ENCODE measurements at places on chromosomes 1 and 21. TPM values are rescaled to one million over a fixed set of nuclear protein-coding genes. Genes with fewer than 3 reads are reported as not detected.

DNA sequence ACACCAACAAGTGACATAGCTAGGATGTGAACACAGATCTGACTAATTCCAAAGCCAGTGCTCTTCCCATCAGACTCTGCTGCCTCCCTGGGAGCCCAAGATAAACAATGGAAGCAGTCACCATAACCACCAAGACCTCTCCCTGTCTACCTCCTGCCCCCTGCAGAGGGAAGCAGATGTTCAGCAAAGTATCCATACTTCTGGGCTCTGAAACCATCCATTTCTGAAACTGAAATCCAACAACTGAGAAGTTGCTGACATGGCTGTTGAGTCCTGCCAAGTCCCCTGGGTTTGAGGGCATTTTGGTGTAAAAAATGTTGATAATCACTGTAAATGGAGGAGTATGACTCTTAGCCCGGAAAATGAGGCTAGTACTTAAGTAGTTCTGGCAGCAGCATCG is 102.1 kb downstream of the TYW3 start:
- no peak for DNase-seq

GRCh38 chr1:67687649-67688048 is 2.6 kb downstream of the GADD45A start:
- no peak for DNase-seq

- DNase-seq, result peak; percentile 67
These were observed 54.7 kb upstream of the ABCG1 start for GRCh38 chr21:42164064-42164789.

S100A7A gene
- not detected for total RNA-seq

FGR gene
- not detected for total RNA-seq

FCN3 gene
- not detected for total RNA-seq

TMEM240 gene
- 1.3 TPM for total RNA-seq

NBL1 gene
- 17.5 TPM for total RNA-seq

Measured in activated CD4-positive, alpha-beta T cell treated with anti-CD3 and anti-CD28 coated beads, Interleukin-2, amount 10 ng/mL, durations not matched to agents 7 days and 5 days (primary cell).